Caco-2 (cell line): ENCODE measurements at places on chromosomes 12 and 14.

DNA sequence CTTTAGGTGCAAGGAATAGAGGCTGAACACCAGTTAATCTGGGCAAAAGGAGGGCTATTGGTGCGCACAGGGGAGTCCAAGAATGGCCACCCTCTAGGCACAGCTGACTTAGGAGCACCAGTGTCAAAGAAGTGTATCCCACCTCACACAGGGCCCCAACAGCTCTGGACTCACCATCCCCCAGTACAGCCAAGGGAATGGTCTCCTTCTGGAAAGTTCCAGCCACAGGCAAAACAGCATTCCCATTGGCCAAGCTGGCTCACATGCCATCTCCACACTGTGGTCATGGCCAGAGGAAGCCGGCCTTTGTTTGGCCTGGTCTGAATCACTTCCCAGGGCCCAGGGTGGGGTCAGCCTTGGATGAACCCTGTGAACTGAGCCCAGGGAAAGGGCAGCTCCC, 120.1 kb downstream of the DICER1 start:
- no peaks in the 10 kb centered on the region for H3K36me3 ChIP-seq
- H3K27ac ChIP-seq = no peak overlapping the region
- no peaks in the 10 kb centered on the region for H3K4me1 ChIP-seq
- no peak overlapping the region for H3K4me3 ChIP-seq
- no peaks in the 10 kb centered on the region; the same call in none of the 2 replicates for H3K27me3 ChIP-seq

DNA sequence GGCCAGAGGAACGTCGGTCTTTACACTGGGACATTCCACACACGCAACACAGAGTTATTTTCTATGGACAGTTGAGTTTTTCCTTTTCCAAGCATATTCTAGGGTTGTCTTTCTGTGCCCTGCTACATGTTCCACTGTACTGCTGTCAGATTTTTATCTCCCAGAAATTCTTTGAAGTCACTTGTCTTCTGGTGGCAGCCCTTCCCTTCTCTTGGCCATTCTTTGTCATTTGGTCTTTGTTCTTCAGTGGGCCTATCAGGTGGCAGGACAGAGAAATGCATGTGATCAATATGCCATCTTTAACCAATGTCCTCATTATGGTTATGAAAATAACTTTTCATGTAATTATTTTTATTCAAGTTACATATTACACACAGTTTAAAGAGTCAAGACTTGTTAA, 36.3 kb downstream of the MARK3 start:
- no peaks in the 10 kb centered on the region for H3K36me3 ChIP-seq
- H3K4me1 ChIP-seq = 0 out of 2 replicates have a peak, but pooled peaks cover 2% of the 10 kb centered on the region
- no peak overlapping the region for H3K27ac ChIP-seq
- no peaks in the 10 kb centered on the region for H3K27me3 ChIP-seq

GRCh38 chr12:64256166-64256800, 34.2 kb upstream of the KICS2 start:
- H3K4me1 ChIP-seq = no peaks in the 10 kb centered on the region
- no peak overlapping the region for H3K4me3 ChIP-seq
- no peak overlapping the region for H3K27ac ChIP-seq
- H3K36me3 ChIP-seq = no peaks in the 10 kb centered on the region
- no peaks in the 10 kb centered on the region for H3K27me3 ChIP-seq
- peak; percentile 64 for DNase-seq

GRCh38 chr12:1607940-1608712, 13.7 kb upstream of the FBXL14 start:
- peaks cover 9% of the 10 kb centered on the region for H3K4me1 ChIP-seq
- H3K27me3 ChIP-seq = no peaks in the 10 kb centered on the region
- H3K27ac ChIP-seq = no peak overlapping the region
- no peaks in the 10 kb centered on the region for H3K36me3 ChIP-seq

DNA sequence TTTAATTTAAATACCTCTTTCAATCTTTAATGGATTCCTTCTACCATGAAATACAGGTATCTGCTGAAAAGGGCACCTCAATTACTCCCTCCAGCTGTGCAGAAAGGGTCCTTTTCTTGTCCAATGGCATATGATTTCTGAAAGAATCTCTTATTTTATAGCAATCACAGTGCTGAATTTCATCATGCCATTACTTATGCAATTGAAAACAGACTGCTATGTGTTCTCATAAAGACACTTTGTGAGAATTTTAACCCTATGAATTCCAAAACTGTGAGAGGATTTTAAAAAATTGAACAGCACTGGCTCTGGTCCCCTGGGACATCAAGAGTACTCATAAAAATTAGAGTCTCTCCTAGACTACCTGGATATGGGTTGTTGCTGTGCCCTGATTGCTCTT, 45.9 kb upstream of the CNOT2 start:
- H3K36me3 ChIP-seq = no peaks in the 10 kb centered on the region
- DNase-seq = no peak
- no peaks in the 10 kb centered on the region for H3K4me1 ChIP-seq
- H3K27me3 ChIP-seq = no peaks in the 10 kb centered on the region
- no peak overlapping the region for H3K4me3 ChIP-seq

DNA sequence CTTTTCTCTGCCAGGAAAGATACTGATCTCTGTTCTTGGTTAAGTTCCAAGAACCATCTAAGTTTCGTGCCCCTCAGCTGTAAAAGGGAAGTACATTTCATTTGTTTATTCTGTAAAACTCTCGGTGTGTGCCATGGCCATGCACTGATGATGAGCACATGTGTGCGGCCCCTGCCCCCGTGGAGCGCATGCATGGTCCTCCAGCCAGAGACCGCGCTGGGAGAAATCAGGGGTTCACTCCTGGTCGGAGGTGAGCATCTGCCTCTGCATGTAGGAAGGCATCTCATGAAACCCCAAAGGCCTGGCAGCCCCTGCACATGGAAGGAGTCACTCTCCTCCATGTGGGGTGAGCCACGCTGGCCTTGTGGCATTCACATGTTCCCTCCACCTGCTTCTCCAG, 102.5 kb upstream of the RTL1 start:
- no peaks in the 10 kb centered on the region for H3K27me3 ChIP-seq
- no peaks in the 10 kb centered on the region for H3K36me3 ChIP-seq
- H3K4me3 ChIP-seq = no peak overlapping the region

GRCh38 chr12:7129287-7129871, 690 bp upstream of the RBP5 start:
- H3K4me3 ChIP-seq = peak overlapping the region; percentile 70
- H3K27ac ChIP-seq = peak overlapping the region; percentile 79
- no peak for DNase-seq
- H3K27me3 ChIP-seq = no peaks in the 10 kb centered on the region
- no peaks in the 10 kb centered on the region; the same call in 1 of the 2 replicates for H3K36me3 ChIP-seq

- H3K27ac ChIP-seq = no peak overlapping the region
- H3K27me3 ChIP-seq = no peaks in the 10 kb centered on the region
- H3K4me1 ChIP-seq = no peaks in the 10 kb centered on the region
- no peaks in the 10 kb centered on the region for H3K36me3 ChIP-seq
- DNase-seq = no peak
- no peak overlapping the region for H3K4me3 ChIP-seq
Measured at GRCh38 chr12:120842595-120842994, 61.6 kb downstream of the SPPL3 start.

DNA sequence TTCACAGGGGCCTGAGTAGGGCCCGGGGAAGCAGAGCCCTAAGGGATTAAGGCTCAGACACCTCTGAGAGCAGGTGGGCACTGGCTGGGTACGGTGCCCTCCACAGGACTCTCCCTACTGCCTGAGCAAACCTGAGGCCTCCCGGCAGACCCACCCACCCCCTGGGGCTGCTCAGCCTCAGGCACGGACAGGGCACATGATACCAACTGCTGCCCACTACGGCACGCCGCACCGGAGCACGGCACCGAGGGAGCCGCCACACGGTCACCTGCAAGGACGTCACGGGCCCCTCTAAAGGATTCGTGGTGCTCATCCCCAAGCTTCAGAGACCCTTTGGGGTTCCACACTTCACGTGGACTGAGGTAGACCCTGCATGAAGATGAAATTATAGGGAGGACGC, 7.1 kb downstream of the LTBR start:
- H3K36me3 ChIP-seq = peaks cover 9% of the 10 kb centered on the region
- H3K27ac ChIP-seq = no peak overlapping the region
- H3K4me1 ChIP-seq = no peaks in the 10 kb centered on the region
- H3K27me3 ChIP-seq = no peaks in the 10 kb centered on the region
- DNase-seq = no peak

DNA sequence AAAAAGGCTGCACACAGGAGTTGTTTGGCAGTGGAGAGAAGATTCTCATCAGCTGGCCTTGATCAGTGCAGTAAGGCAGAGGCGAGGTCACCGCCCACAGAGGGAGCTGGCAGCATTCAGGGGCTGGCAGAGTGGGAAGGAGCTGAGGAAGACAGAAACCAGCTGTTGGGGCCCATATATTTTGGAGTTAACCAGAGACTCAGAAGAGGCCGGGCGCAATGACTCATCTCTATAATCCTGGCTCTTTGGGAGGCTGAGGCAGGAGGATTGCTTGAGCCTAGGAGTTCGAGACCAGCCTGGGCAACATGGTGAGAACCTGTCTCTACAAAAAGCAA, 17.7 kb downstream of the SMCO2 start:
- H3K4me3 ChIP-seq = no peak overlapping the region
- H3K27ac ChIP-seq = no peak overlapping the region
- DNase-seq = no peak
- no peaks in the 10 kb centered on the region for H3K36me3 ChIP-seq

DNA sequence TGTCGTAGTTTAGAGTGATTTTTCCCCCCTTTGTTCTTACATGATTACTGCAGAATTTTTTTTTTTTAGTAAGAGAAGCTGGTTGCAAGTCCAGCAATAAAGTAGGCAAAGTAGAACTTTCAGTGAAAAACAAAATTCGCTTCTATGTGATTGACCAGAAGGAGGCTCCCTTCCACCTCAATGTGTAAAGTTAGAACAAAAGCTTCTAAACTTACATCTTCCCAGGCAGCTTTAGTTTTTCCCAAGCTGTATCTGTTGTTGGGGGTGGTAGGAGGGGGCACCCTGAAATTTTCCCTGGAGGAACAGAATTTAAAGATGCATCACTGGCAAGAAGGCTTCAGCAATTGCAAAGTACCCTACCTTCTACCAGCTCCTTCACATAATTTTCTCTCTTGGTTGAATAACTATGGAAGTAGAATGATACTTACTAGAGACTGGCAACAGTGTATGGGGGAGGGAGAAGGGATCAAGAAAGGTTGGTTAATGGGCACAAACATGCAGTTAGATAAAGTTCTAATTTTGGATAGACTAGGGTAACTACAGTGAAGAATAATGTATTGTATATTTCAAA, 87.3 kb upstream of the E2F7 start:
- H3K4me1 ChIP-seq = no peaks in the 10 kb centered on the region
- peak; percentile 20 for DNase-seq
- no peaks in the 10 kb centered on the region for H3K36me3 ChIP-seq
- no peak overlapping the region for H3K27ac ChIP-seq
- no peaks in the 10 kb centered on the region for H3K27me3 ChIP-seq
- no peak overlapping the region for H3K4me3 ChIP-seq

DNA sequence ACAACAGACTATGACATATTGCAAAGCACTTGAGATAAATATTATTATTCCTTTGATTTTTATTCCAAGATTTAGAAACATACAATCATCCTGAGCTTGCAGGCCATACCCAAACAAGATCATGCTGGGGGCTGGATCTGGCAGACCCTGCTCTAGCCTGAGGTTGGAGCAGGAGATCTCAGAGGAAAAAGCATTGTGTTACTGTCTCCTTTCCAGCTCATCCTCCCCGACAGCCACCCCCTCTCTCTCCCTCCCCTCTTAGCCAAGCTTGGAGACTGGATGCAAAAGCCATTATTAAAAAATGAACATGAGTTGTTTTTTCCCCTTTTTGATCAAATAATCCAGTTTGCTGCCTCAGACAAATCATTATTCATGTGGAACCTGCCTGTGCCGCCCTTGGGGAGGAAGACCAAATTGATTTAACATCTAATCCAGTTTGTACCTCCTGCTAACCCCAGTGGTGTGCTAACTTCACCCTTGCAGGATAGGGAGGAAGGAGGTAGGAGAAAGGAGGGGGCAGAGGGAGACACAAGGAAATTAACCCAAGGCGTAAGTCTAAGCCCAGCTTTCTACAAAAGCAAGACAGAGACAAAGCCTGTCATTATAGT, 565.8 kb upstream of the TBX3 start:
- no peak overlapping the region for H3K27ac ChIP-seq
- no peaks in the 10 kb centered on the region for H3K36me3 ChIP-seq
- no peak for DNase-seq
- no peaks in the 10 kb centered on the region; the same call in 1 of the 2 replicates for H3K27me3 ChIP-seq
- no peak overlapping the region for H3K4me3 ChIP-seq

DNA sequence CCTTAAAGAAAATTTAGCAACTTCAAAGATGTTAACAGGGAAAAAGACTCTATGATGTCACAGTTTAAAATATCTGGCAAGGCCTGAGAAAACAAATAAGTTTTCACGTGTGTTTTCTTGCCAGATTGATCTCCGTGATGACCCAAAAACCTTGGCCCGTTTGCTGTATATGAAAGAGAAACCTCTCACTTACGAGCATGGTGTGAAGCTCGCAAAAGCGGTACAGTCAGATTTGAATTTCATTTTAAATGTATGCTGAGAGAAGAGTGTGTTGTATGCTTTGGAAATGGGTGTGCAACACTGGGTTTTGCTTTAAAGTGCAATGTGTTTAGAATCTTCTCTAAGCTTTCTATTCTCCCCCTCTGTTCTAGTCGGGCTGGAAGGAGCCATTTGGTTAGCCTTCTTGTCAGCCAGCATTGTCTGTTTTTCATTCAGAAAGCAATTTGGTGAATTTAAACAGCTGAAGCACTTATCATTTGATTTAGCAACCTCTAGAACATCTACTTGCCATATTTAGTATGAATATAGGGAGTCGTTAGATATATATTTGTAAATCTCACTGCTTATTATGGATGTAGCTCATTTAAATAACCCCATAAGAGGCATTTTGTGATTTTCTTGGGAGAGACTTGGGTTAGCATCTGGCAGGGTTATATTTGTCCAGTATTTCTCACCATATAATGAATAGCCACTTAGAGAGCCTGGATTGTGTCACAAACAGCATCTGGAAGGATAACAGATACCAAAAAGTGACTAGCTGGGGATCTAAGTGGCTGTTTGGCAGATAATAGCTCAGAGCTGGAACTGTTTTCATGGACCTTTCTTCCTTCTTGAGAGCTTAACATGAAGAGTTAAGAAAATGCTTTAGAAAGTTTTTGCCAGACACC, 35.5 kb downstream of the GPHB5 start:
- DNase-seq = no peak
- H3K4me1 ChIP-seq = no peaks in the 10 kb centered on the region
- H3K27me3 ChIP-seq = no peaks in the 10 kb centered on the region; the same call in 1 of the 2 replicates
- H3K4me3 ChIP-seq = no peak overlapping the region

- H3K36me3 ChIP-seq = no peaks in the 10 kb centered on the region
- H3K27me3 ChIP-seq = no peaks in the 10 kb centered on the region
Measured at GRCh38 chr12:124764451-124764850, 99.2 kb downstream of the SCARB1 start.

- no peaks in the 10 kb centered on the region for H3K36me3 ChIP-seq
- no peak overlapping the region for H3K4me3 ChIP-seq
- H3K27me3 ChIP-seq = no peaks in the 10 kb centered on the region
- no peak for DNase-seq
- H3K27ac ChIP-seq = no peak overlapping the region
Measured at GRCh38 chr14:48849741-48850322, 736.3 kb downstream of the RPS29 start.

GRCh38 chr14:22561661-22562579, 27.1 kb downstream of the DAD1 start:
- no peaks in the 10 kb centered on the region for H3K27me3 ChIP-seq
- H3K4me3 ChIP-seq = no peak overlapping the region
- DNase-seq = peak; percentile 70
- peak overlapping the region; percentile 95 for H3K27ac ChIP-seq
- no peaks in the 10 kb centered on the region for H3K36me3 ChIP-seq

GRCh38 chr12:66500841-66501240, 178.0 kb downstream of the GRIP1 start:
- no peaks in the 10 kb centered on the region for H3K4me1 ChIP-seq
- H3K36me3 ChIP-seq = no peaks in the 10 kb centered on the region
- H3K27ac ChIP-seq = no peak overlapping the region
- peaks cover 3% of the 10 kb centered on the region for H3K27me3 ChIP-seq
- no peak overlapping the region for H3K4me3 ChIP-seq
- DNase-seq = no peak

- no peak for DNase-seq
- H3K4me1 ChIP-seq = no peaks in the 10 kb centered on the region
- H3K36me3 ChIP-seq = no peaks in the 10 kb centered on the region; the same call in none of the 2 replicates
- no peaks in the 10 kb centered on the region for H3K27me3 ChIP-seq
Measured at GRCh38 chr12:124369055-124369826, 74.3 kb downstream of the RFLNA start.
